ENCODE measurements at places on chromosomes 3 and 15.

DNA sequence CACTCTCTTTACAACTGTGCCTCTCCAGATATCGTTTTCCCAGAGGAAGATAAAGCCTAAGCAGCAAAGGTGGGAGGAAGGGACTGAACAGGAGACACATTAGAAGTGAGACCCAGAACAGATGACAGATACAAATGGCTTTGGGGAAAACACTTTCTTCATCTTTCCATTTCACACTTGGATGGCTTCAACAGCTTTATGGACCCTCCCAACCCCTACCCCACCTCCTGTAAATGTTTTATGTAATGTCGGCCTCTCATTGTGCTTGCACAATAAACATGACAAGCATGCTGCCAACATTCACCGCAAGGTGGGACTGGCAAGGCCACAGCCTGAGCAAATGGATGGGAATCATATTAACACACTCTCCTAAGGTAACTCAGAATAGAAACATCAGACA, 1088.6 kb downstream of the TUSC7 start:
- DNase-seq = no peak

DNA sequence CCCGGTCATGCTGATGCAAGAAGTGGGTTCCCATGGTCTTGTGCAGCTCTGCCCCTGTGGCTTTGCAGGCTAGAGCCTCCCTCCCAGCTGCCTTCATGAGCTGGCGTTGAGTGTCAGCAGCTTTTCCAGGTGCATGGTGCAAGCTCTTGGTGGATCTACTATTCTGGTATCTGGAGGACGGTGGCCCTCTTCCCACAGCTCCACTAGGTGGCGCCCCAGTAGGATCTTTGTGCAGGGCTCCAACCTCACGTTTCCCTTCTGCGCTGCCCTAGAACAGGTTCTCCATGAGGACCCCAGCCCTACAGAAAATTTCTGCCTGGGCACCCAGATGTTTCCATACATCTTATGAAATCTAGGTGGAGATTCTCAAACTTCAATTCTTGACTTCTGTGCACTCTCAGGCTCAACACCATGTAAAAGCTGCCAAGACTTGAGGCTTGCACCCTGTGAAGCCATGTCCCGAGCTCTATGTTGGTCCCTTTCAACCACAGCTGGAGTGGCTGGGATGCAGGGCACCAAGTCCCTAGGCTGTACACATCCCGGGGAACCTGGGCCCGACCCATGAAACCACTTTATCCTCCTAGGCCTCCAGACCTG, 238.4 kb upstream of the MDFIC2 start:
- DNase-seq = peak; percentile 60

DNA sequence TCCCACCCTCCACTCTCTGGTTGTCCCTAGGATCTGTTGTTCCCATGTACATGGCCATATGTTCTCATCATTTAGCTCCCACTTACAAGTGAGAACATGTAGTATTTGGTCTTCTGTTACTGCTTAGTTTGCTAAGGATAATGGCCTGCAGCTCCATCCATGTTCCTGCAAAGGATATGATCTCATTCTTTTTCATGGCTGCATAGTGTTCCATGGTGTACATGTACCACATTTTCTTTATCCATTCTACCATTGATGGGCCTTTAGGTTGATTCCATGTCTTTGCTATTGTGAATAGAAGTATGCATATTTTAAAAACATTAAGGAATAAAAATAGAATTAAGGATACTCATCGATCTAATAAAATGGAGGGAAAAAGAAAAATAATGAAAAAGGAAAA, 278.4 kb downstream of the MBNL1 start:
- DNase-seq = no peak

DNA sequence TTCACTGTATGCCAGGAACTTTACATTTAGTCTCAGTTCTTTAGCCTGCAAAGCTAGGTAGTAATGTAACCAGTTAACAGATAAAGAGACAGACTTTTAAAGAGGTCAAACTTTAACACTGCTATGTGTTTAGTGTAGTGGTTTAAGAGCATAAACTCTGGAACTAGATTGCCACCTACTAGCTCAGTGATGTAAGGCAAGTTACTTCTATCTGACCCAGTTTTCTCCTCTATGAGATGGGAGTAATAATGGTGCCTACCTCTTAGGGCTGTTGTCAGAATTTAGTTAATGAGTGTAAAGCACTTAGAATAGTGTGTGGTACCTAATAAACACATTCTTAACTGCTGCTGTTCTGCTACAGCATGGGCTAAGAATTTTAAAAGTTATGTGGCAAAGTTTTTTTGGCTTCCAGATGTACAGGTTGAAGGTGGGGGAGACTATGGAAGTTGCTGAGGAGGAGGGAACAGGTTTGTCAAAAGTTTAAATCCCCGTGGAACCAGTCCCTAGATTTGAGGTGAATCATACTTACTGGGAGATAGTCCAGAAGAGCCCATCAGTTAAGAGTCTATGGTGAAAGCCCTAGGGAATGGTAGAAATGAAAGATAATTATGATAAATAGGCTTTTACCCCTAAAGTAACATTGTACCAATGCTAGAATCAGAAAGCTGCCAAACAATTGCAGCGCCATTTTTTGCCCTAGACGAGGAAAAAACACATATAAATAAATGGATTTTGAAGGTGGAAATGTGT, 13.9 kb downstream of the TSC22D2 start:
- no peak for DNase-seq

- no peak for DNase-seq
Observed at GRCh38 chr3:23325466-23326065, 122.4 kb downstream of the UBE2E2 start.

DNA sequence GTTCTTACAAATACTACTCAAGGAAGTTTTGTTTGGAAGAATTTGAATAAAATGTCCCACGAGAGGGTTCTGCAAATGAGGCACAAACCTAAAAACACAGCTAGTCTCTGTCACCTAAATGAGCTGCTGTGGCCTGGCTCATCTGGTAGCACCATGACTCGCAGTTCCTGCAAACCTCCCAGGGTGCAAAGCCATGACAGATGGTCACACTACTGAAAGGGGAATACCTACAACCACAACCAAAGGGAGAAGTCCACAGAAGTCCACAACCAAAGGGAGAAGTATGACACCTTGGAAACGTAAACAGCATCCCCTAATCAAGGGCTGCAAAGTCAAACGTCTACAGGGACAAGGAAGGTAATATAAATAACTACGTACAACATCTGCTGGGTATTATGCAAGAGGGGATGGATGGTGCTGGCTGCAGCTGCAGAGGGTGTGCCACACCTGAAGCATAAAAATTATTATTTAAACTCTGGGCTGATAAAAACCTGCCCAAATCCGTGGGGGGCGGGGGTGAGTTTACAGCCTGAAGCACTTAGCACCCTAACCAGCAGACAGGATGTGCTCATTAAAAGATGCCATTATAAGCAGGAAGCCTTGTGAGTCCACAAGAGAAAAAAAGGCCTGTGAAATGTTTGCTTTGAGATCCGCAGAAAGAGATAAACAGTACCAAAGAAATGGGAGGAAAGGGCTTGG, 184.0 kb downstream of the MAGI1 start:
- DNase-seq = no peak

DNA sequence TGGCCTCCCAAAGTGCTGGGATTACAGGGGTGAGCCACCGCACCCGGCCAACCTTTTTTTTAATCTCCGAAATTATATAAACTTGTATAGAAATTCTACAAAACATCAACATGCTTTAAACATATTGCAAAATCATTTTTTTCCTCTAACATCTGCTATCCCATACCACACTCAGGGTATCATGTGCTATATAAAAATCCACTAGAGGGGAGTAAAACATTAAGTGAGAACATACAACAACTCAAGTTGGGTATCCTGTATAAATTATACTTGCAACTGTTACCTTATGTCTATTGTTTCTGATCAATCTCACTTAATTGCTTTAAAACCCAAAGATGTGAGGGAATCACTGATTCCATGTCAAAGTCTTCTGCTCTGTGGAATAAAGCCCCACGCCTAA, 71.9 kb upstream of the FBN1 start:
- no peak for DNase-seq

DNA sequence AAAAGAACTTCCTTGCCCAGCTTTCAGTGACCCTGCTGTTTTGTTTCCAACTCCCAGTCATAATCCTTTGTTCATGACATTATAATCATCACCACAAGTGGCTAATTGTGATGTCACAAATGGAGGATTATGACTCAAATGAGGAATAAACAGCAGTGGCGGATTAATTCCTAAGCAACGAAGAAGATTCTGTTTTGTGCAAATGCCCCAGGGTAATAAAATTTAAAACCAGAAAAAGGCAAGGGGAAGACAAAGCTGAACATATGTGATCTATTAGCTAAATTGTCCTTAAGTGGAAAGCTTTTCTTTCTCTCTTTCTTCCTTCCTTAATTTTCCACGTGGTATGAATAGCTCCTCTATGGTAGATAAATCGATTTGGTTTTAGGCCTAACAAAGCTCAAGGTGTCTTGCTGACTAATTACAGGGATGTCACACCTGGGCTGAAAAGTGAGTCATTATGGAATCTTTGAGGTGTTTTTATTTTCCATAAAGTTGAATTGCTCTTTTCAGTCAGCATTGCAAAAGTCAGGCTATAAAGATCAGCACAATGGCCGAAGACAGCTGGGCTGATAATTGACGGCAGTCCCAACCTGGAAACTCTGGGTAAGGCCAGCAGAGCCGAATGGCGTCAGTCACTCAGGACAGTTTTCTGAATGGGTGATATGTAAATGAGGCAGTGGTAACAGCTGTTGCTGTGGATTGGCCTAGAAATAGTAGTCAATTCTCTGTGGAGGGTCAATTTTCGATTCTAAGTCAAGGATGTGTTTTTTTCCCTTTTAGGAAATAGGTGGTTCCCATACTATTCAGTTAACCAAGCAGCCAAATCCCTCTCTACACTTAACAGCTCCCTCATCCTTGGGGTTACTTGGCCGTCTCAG, 121.5 kb downstream of the PTPRG start:
- no peak for DNase-seq

DNA sequence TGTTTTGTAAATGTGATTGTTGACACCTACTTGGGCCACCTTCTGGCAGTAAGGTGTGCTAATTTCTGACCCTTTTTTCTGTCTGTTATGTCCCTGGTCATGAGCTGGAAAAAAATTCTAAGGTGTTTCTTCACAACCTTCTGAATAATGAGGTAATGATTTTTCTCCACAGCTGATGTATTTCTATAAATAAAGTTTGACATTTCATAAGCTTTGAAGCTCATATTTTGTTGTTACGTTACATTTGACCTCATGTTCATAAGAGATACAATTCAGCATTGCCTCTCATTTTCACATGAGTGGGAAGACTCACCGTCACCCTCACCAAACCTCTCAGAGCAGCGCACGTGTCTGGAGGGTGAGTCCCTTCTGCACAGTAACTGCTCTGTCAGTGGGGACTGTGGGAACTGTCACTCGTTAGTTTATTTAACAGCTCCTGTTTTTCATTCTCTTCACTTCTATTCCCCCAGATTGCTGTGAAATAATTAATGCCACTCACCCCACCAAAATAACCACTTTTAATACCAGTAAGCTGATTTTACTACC, 140.9 kb downstream of the PLCL2 start:
- no peak for DNase-seq

- DNase-seq = no peak
Observed at GRCh38 chr3:184712248-184713039, 580 bp upstream of the MAGEF1 start.

- no peak for DNase-seq
Observed at GRCh38 chr15:68479870-68480269, 47.9 kb upstream of the ITGA11 start.

- DNase-seq = no peak
Observed at GRCh38 chr3:134076851-134077250, 47.1 kb upstream of the SLCO2A1 start.

DNA sequence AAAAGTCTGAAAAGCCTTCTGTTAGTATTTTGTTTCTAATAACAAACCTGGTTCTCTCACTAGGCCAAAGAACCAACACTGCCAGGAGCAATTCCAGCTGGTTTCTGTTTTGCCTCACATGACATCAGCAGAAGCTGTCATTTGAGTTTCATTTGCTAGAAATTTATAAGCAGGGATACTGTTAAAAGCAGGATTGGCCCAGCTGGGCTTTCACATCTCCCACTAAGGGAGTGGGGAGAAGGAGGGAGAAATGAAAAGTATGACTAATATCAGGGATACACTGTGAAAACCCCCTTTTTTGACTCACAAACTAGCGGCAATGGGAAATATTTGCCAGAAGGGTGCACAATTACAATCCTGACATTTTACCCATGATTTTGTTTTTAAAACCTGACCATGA, 5.3 kb downstream of the CCDC80 start:
- DNase-seq = no peak

GRCh38 chr15:63858448-63858847, 24.7 kb upstream of the HERC1 start:
- DNase-seq = no peak

DNA sequence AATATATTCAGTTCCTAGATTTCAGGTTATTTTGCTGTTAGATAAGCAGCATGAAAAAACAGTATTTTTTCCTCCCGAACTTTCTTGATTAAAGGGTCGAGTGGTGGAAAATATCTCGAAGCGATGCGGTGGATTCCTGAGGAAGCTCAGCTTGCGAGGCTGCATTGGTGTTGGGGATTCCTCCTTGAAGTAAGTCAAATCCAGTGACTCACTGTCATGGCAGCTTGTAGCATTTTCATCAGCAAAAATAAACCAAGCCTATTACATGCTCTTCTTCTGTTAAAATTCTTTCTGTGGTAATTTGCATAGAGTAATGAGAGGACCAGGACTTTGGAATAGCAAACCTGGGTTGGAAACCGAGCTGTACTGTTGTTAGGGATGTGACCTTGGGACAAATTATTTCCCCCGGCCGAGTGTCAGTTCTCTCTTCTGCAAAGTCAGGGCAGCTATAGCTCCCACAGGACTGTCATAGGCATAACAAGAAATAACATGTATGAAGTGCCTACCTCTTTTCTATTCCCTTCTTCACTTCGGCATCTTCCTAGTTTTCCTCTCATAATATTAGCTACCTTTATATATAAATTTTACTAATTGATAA, 75.6 kb downstream of the UBP1 start:
- no peak for DNase-seq

GRCh38 chr3:57959423-57960173, 48.6 kb upstream of the FLNB start:
- no peak for DNase-seq

GRCh38 chr3:43531835-43532234, 90.0 kb downstream of the ANO10 start:
- no peak for DNase-seq

GRCh38 chr3:23094890-23095462, 108.2 kb upstream of the UBE2E2 start:
- no peak for DNase-seq

DNA sequence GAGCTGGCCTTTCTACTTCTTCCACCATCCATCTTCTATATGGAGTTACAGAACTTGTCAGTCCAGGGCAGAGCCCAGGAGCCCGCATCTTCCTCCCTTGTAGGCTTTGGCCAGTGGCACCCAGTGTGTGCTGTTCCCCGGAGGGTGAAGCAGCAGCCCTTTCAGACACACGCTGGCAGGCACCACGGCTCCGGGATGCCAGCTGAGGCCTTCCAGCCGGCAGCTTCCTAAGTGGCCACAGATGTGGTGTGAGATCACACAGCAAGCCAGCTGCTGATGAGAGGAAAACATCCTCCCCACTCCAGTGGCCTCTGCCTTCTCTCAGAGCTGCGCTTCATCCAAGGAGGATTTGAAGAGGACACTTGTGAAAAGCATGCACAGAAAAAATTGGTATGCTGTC, 24.1 kb downstream of the CRABP1 start:
- DNase-seq = no peak
